Astrocyte (in vitro differentiated cells and primary cell): ENCODE measurements at places on chromosomes 7 and 10. TPM values are rescaled to one million over a fixed set of nuclear protein-coding genes. Genes with fewer than 3 reads are reported as not detected.
A peak's percentile ranks its signal among the peaks of the same experiment; 100 is the strongest.

DNA sequence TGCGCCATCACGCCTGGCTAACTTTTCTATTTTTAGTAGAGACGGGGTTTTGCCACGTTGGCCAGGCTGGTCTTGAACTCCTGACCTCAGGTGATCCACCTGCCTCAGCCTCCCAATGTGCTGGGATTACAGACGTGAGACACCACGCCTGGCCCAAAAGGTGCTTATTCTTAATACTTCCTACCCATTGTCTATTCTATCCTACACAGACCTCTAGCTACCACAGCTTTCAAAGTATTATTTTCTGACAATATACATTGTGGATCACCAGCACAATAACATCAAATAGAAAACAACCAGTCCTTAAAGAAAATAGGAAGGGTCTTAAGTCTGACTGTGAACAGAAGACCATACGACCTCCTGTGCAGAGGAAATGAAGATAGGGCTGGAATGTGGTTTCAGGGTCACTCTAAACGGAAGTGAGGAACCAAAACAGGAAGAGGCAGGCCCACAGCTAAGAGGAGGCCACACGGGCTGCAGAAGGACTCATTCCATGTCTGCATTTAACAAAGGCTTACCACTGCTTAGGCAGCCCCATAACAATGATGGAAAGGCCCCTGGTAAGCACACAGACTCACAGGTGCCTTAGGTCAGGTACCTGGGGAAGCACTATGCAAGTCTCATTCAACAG, 115.2 kb downstream of the ZFAND4 start:
- H3K27me3 ChIP-seq: no peaks in the 10 kb centered on the region
- DNase-seq: no peak
- H3K36me3 ChIP-seq: no peaks in the 10 kb centered on the region
- peaks cover 3% of the 10 kb centered on the region for H3K4me1 ChIP-seq
- no peak overlapping the region for H3K27ac ChIP-seq
- H3K4me3 ChIP-seq: no peak overlapping the region

- no peaks in the 10 kb centered on the region for H3K4me1 ChIP-seq
- no peak overlapping the region for H3K4me3 ChIP-seq
- H3K27me3 ChIP-seq: no peaks in the 10 kb centered on the region
- H3K36me3 ChIP-seq: peaks cover 7% of the 10 kb centered on the region
- no peak for DNase-seq
Observed at GRCh38 chr10:89741126-89741762, 39.9 kb downstream of the KIF20B start.

DNA sequence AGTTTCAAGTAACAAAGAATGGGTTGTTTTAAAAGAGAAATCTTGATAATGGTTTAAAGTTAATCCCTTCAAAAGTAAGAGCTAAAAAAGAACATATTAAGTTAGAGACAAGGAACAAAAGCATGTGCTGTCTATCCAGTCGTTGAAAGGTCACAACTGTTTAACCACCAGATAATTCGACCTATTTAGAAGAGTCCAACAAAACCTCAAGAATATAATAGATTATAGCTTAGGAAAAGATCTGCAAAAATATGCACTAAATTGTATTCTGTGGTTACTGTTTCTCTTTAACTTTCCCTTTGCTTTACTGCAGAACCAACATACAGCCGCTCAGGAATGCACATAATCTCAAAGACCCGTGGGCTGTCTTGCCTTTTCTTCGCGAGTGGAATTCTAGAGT, 74.9 kb downstream of the PCGF5 start:
- H3K4me3 ChIP-seq: no peak overlapping the region
- no peaks in the 10 kb centered on the region for H3K4me1 ChIP-seq
- H3K27ac ChIP-seq: no peak overlapping the region
- no peaks in the 10 kb centered on the region for H3K36me3 ChIP-seq
- H3K27me3 ChIP-seq: no peaks in the 10 kb centered on the region

- H3K27ac ChIP-seq: no peak overlapping the region
- DNase-seq: no peak
- no peaks in the 10 kb centered on the region for H3K36me3 ChIP-seq
- no peaks in the 10 kb centered on the region for H3K4me1 ChIP-seq
- H3K4me3 ChIP-seq: no peak overlapping the region
Observed at GRCh38 chr10:125783408-125783807, 7.8 kb upstream of the MMP21 start.

DNA sequence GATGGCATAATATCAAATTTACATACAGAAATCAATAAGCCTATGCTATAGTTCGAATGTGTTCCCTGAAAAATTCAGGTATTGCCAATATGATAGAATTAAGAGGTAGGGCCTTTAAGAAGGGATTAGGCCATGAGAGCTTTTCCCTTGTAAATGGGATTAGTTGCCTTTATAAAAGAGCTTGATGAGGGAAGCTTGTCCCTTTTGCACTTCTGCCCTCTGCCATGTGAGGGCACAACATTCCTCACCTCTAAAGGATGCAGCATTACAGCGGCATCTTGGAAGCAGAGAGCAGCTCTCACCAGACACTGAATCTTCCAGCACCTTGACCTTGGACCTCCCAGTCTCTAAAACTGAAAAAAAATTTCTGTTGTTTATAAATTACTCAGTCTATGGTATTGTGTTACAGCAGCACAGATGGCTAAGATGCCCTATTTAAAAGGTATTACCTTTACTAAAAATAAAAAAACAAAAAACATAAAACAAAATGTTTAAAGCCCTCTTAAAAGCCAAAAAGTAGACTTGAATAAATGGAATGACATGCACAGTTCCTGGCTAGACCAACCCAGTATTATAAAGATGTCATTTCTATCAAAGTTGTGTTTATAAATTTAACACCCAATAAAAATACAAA, 909.6 kb downstream of the REEP3 start:
- H3K36me3 ChIP-seq: no peaks in the 10 kb centered on the region
- no peaks in the 10 kb centered on the region for H3K27me3 ChIP-seq
- H3K4me1 ChIP-seq: no peaks in the 10 kb centered on the region

- no peaks in the 10 kb centered on the region for H3K4me1 ChIP-seq
- no peak overlapping the region for H3K4me3 ChIP-seq
- DNase-seq: peak; percentile 2
Observed at GRCh38 chr10:83037653-83038052, 1101.7 kb upstream of the GHITM start.

- no peak overlapping the region for H3K4me3 ChIP-seq
- DNase-seq: no peak
- H3K36me3 ChIP-seq: no peaks in the 10 kb centered on the region
- no peaks in the 10 kb centered on the region for H3K27me3 ChIP-seq
- H3K27ac ChIP-seq: no peak overlapping the region
Observed at GRCh38 chr10:55873485-55873884, 487.6 kb downstream of the ZWINT start.

DNA sequence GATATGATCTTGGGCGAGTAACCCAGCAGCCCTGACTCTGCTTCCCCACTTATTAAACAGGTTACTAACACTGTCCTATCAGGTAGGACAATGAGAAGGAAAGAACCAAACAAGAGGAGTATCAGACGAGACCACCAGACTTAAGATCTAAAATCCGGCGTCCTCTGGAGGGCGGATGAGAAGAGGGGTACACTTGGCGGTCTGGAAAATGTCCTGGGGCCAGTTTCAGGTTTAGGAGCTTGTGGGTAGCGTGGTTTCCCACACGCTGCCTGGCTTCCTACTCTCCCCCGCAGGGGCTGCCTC, 635 bp downstream of the ZNF32 start:
- no peak for DNase-seq
- no peaks in the 10 kb centered on the region for H3K4me1 ChIP-seq
- peaks cover 25% of the 10 kb centered on the region for H3K36me3 ChIP-seq
- no peaks in the 10 kb centered on the region for H3K27me3 ChIP-seq
- peak overlapping the region; percentile 44 for H3K27ac ChIP-seq
- H3K4me3 ChIP-seq: peak overlapping the region; percentile 74

GRCh38 chr7:114422507-114423501, 8.2 kb downstream of the FOXP2 start:
- DNase-seq: no peak
- no peaks in the 10 kb centered on the region for H3K36me3 ChIP-seq
- H3K4me3 ChIP-seq: no peak overlapping the region
- no peaks in the 10 kb centered on the region for H3K27me3 ChIP-seq

DNA sequence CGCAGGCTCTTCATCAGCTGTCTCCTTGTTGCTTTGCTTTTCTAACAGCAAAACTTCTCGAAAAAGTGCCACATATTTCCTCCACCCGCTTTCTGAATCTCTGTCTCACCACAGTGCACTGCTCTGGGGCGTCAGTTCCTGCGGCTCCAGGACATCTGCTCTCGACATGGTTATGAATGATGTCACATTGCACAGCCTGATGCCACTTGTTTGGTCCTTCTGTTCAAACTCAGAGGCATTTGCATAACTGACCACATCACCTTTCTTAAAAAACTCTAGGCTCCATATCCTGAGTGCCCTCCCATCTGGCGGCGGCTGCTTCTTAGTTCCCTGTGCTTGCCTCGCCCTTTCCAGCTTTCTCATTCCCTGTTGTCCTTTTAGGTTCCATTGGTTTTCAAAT, 469.3 kb upstream of the COBL start:
- H3K4me1 ChIP-seq: no peaks in the 10 kb centered on the region
- H3K36me3 ChIP-seq: no peaks in the 10 kb centered on the region
- H3K4me3 ChIP-seq: no peak overlapping the region
- no peak overlapping the region for H3K27ac ChIP-seq
- no peaks in the 10 kb centered on the region for H3K27me3 ChIP-seq

DNA sequence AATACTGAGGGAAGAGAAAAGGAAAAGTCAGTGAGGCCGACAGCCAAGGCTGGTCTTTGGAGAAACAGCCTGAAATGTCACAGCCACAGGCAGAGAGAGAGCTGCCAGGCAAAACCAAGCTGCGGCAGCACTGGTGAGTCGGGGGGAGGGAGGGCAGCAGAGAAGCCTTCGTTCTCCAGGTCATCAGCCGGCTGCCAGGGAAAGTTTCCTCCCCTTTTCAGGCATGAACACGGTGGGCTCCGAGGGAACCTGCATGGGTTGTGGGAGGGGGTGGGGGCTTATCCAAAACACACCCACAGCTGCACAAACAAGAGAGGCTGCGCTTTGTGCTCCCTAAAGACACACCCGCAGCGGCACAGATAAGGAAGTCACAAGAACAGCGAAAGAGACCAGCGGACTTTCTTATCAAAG, 62.3 kb upstream of the NKX6-2 start:
- peaks cover 2% of the 10 kb centered on the region for H3K27me3 ChIP-seq
- H3K36me3 ChIP-seq: no peaks in the 10 kb centered on the region
- no peak overlapping the region for H3K27ac ChIP-seq
- no peak overlapping the region for H3K4me3 ChIP-seq
- no peaks in the 10 kb centered on the region for H3K4me1 ChIP-seq
- DNase-seq: no peak

CUZD1 gene
- 0.17 and 0.23 TPM in 2 replicates for total RNA-seq

UFSP1 gene
- 2.7 and 3.3 TPM in 2 replicates for total RNA-seq

CLDN3 gene
- total RNA-seq: 0.68 TPM in 1 of 2 replicates, not detected in the other

GRCh38 chr7:41745451-41745850, 42.6 kb upstream of the INHBA start:
- no peaks in the 10 kb centered on the region for H3K27me3 ChIP-seq
- no peak overlapping the region for H3K4me3 ChIP-seq
- no peak overlapping the region for H3K27ac ChIP-seq

STEAP2 gene
- 2.3 and 3.4 TPM in 2 replicates for total RNA-seq

DNA sequence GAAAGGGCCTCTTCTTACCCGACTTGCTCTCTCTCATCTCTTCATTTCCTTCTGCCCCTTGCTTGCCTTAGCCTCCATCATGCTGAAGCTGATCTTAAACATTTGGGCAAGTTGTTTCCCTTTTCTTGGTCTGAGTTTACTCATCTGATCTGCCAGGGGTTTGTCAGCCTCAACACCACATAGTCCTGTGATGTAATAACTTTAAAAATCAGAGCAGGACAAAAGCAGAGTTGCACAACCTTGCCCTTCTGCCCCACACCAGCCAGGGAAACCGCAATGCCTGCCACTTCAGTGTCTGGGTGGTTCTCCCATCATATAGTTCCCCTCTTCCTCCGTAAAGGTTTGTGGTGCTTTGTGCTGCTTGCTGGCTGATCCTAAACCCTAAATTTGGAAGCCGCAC, 9.9 kb upstream of the LIPM start:
- H3K27me3 ChIP-seq: no peaks in the 10 kb centered on the region
- no peak overlapping the region for H3K27ac ChIP-seq
- peaks cover 10% of the 10 kb centered on the region for H3K4me1 ChIP-seq
- H3K4me3 ChIP-seq: no peak overlapping the region
- peak; percentile 69 for DNase-seq
- no peaks in the 10 kb centered on the region for H3K36me3 ChIP-seq

GRCh38 chr10:107971411-107971810, 806.9 kb upstream of the SORCS1 start:
- H3K4me3 ChIP-seq: no peak overlapping the region
- DNase-seq: peak; percentile 51
- H3K36me3 ChIP-seq: no peaks in the 10 kb centered on the region
- H3K4me1 ChIP-seq: no peaks in the 10 kb centered on the region
- H3K27me3 ChIP-seq: no peaks in the 10 kb centered on the region

- H3K27ac ChIP-seq: no peak overlapping the region
- DNase-seq: no peak
- H3K36me3 ChIP-seq: no peaks in the 10 kb centered on the region
- peaks cover 19% of the 10 kb centered on the region for H3K27me3 ChIP-seq
Observed at GRCh38 chr7:124764847-124765400, 668 bp downstream of the GPR37 start.

DNA sequence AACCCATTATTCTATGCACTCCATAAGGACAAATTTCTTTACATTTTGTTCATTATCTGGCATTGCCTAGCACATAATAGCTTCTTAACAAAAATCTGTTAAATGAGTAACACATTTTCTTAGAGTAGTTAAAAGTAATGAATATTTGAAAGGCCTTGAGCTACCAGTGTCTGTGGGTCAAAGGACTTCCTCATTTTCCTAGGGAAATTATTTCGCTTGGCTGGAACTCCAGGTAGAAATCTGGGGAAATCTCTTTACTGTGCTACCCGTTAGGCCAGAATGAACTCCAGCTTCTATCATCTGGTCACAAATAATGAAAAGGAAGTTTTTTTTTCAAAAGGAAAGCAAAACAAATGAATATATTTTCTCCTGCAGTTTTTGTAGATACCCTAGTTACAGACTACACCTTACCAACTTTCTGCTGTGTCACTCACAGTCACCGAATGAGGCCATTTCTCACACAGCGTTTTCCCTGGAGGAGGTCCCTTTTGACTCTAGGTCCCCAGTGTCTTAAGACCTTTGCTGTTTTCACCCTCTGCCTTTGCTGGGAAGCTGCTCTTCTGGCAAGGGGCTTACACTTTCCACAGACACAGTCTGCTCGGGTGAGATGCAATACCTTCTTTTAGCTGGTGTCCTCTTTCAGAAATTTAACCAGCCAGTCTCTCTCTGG, 1.6 kb downstream of the SAMD9L start:
- no peaks in the 10 kb centered on the region for H3K36me3 ChIP-seq
- no peaks in the 10 kb centered on the region for H3K27me3 ChIP-seq
- no peak overlapping the region for H3K4me3 ChIP-seq
- H3K4me1 ChIP-seq: peaks cover 5% of the 10 kb centered on the region

- no peak overlapping the region for H3K27ac ChIP-seq
- H3K4me3 ChIP-seq: no peak overlapping the region
- H3K27me3 ChIP-seq: no peaks in the 10 kb centered on the region
- H3K4me1 ChIP-seq: peaks cover 24% of the 10 kb centered on the region
- peak; percentile 60 for DNase-seq
Observed at GRCh38 chr7:130277763-130278643, 11.3 kb downstream of the CPA2 start.

- no peak for DNase-seq
- no peak overlapping the region for H3K27ac ChIP-seq
- no peak overlapping the region for H3K4me3 ChIP-seq
- H3K36me3 ChIP-seq: no peaks in the 10 kb centered on the region
- H3K4me1 ChIP-seq: no peaks in the 10 kb centered on the region
Observed at GRCh38 chr7:77391230-77391629, 24.9 kb downstream of the GSAP start.
